ENCODE measurements at places on chromosomes 5 and 9.

DNA sequence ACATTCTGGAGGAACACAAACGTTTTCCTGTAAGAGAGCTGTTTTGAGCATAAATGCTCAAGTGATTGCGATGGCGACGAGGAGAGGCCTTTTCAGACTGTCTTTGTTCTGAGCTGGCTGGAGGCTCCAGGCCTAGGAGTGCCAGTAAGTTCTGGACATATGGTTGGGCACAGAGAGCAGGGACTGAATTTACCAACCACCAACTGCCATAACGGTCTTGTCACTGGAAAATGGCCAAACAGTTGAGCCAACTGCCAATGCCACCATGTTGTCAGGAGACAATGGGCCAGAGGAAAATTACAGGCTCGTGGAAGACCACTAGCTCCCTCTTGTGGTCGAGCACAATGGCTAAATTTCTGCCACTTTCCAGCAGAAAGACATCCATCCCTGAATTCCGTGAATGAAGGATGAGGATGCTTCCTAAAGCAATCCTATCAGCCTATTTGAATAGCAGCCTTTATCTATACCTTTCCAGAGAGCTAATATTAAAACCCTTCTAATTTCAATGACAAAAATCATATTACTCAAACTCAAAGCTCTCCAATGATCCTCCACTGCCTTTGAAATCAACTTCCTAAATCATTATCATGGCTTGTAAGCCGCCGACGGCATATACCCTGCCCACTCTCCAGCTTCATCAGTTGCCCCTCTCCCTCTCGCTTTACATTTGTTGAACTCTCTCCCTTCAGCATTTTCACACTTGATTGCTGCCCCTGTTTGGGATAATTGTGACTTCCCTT is 66.9 kb upstream of the GLIS3 start:
- peak; percentile 68 for DNase-seq

GRCh38 chr9:93480728-93481324 is 27.4 kb upstream of the FAM120AOS start:
- DNase-seq: no peak

DNA sequence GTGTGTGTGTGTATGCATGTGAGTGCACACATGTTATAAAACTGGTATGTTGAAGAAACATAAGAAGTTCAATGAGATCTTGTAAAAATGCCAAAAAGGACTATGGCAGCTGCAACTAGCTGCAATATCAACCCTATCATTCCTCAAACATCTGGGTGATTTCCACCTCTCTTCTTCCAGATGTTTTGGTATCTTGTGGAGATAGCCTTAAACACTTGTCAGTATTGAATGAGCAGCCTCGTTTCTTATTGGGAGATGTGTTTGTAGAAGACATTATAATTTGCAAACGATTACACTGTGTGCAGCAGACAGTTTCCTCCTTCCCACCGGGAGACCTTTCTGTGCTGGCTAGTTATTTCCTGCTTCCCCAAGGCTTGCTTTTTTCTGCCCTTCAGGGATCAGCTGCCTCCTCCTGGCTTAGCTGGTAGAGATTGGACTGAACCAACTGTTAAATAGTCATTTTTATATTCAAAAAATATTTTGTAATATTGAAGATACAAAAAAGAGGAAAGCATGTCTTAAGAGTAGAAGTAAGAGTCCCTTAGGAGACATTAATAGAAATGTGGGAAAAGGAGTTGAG is 168.4 kb upstream of the MPDZ start:
- DNase-seq: no peak

DNA sequence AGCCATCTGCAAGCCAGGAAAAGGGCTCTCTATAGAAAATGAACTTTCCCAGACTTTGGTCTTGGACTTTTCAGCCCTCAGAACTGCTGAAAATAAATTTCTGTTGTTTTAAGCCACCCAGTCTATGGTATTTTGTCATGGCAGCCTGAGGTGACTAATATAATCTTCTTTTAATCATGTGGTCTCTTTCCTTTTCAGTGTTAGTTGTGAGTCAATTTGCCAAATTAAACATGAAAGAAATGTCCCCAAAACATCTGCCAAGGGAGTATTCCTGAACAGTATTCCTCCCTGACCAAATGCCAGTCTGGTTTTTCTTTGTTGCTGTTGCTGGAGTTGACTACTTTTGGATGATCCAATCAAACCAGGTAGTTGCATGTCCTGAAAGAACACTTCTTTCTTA is 4.7 kb upstream of the YTHDC2 start:
- DNase-seq: no peak

DNA sequence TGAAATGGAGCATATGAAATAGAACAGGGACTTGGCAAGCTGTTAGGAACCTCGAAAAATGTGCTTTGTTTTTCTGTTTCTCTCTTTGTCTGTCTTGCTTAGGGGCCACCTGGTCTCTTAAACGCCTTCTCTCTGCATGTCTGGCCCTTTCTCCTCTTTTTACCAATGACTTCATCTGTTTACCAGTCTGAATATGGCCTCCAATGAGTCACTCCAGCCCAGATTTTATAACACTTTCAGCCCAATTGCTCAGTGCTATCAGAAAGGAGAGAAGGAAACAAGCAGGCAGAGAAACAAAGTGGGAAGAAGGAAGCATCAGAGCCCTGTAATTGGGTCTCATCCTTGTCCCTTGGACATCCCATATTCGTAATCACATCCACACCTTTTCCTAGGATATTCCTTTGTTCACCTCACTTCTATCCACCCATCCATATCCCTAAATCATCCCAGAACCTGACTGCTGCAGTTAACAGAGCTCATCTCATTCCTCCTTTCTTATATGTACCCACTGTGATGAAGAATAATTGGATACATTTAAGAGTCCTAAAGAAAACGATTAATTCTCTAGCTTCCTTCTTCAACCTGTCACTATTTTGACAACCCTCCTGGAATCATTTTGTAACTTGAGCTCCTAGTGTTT is 151.8 kb upstream of the GPR151 start:
- DNase-seq: peak; percentile 65

DNA sequence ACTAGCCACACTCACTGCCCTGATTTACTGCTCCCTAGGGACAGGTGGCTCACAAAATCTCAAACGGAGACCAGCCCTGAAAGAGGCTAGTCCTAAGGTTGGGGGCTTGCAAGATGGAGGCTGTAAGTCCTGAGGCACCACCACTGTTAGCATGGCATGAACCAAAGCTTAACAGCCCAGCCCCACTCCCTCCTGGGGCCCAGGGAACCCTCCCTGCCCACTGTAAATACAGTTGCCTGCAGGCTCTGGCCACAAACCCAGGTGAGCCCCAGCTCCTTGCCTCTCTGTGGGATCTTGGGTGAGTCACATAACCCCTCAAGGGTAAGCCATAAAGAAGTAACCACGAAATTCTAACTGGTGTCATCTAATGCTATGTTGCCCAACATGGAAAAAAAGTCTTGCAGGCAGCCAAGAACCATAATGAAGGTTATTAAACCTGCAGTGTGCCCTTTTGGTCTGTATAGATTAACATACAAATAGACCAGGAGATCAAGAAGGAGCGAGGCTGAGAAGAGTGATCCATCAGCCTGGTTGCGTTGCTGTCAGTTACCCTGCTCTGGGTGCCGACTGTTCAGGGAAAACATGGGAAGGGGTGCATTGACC is 1.7 kb upstream of the POMT1 start:
- DNase-seq: peak; percentile 79

- DNase-seq: no peak
Measured at GRCh38 chr5:149313151-149313841, 32.0 kb upstream of the GRPEL2 start.

DNA sequence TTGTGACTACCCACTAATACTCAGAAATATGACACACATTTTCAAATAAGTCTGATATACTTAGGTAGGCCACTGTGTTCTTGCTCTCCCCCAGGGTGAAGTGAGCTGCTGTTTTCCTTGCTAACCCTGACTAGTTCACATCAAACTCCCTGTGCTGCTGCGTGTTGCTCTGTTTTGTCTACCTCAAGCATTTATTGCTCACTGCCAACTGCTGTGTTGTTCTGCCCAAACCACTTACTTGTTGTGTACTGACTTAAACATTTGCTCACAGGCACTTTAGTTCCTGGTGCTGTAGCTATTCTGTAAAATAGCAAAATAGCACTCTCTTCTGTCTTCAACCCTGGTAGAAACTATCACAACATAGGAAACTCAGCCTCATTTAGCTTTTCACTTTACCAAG is 255.7 kb downstream of the HCN1 start:
- DNase-seq: no peak

- no peak for DNase-seq
Measured at GRCh38 chr9:11374926-11375325, 762.1 kb upstream of the PTPRD start.

GRCh38 chr9:96420468-96421219 is 2.5 kb upstream of the ZNF367 start:
- DNase-seq: peak; percentile 95

GRCh38 chr9:81689343-81690175 is at the start of gene TLE1:
TSS of gene TLE1 (minus strand) at chr9:81689547. CDS start at chr9:81688240, 1,307 bp downstream.
- peak; percentile 100 for DNase-seq

DNA sequence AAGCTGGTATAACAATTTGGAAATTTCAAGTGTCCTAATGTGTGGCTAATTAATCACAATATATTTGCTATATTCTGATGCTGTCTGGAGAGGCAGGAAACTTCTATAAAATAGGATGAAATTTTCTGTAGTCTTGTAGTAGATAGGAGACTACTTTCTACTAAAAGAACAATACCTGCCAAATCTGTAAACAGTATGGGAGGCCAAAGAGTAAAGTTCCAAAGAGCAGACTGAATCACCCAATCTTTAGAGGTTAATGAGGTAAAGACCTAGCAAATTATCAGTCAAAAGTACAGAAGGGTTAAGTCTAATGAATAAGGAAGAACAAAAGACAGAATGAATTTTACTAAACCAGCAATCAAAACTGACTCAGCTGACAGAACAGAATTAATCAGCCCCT is 52.4 kb upstream of the RGS7BP start:
- no peak for DNase-seq

- DNase-seq: no peak
Measured at GRCh38 chr5:138351517-138351916, 968 bp upstream of the KDM3B start.

DNA sequence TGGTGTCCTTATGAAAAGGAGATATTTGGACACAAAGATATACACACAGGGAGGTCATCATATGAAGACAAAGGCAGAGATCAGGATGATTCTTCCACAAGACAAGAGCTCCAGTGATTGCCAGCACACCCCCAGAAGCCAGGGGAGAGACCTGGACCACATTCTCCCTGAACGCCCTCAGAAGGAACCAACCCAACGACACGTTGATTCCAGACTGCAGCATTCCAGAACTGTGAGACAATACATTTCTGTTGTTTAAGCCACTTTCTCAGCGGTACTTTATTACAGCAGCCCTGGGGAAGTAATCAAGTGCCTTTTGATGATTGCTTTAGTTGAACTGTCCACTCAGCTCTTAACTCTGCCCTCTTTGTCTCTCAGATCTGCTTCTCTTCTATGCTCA is 285.5 kb upstream of the SMARCA2 start:
- DNase-seq: peak; percentile 80

DNA sequence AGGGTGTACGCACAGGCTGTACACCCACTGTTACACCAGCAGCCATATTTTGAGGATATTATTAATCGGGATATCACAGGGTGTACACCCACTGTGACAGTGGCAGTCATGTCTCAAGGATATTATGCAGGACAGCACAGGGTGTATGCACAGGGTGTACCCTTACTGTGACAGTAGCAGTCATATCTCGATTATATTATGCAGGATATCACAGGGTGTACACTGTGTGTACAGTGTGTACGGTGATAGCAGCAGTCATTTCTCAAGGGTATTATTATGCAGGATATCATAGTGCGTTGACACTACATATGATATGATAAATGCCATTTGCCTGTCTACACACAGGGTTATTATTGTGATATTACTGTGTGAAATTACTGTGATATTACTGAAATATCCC is 80.5 kb upstream of the SLC25A48 start:
- no peak for DNase-seq

DNA sequence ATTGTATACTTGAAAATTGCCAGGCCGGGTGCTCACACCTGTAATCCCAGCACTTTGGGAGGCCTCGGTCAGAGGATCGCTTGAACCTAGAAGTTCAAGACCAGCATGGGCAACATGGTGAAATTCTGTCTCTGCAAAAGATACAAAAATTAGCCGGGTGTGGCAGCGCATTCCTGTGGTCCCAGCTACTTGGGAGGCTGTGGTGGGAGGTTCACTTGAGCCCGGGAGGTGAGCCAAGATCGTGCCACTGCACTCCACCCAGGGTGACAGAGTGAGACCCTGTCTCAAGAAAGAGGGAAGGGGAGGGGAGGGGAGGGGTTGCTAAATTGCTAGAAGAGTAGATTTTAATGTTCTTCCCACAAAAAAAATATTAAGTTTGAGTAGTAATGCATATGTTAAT is 53.2 kb downstream of the FNBP1 start:
- DNase-seq: no peak

DNA sequence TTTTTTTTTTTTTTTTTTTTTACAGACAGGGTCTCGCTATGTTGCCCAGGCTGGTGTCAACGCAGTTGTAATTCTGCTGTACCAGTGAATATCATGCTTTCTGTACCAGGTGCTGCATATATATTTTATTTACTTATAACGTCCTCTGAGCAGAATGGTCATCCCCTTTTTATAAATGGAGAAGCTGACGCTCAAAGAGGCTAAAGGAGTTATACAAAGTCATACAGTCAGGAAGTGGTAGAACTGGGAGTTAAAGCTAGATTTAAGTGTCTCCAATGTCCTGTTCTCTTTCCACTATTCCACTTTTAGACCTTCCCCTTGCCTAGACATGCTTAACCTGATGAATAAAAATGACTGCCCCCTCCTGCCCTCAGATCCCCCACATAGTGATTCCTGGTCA is 1.2 kb upstream of the SIL1 start:
- no peak for DNase-seq

DNA sequence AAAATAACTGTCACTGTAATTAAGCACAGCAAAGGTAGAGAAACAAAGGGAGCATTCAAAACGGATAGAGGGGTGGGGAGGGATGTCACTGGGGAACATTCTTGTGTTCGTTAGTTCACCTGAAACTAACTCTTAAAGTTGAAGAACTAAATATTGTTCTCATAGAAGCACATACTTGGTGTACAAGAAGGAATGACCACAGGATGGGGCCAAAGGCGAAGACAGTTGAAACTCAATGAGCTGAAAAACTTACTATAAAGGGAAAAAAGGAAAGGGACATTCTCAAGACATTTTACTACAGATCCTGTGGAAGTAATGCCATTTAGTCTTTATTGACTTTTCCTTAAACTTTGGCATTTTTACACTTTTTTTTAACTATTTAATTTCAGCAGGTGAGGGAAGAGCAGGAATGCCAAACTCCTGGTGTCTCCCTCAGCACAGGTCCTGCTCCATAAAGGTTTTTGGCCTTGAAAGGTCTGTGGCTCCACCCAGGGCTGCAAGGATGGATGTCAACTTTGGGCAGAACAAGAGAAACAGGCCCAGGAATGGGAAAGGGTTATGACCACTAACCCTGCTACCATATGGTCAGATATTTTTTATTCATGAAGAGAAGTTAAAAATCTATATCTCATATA is 197.6 kb upstream of the RASA1 start:
- peak; percentile 55 for DNase-seq

DNA sequence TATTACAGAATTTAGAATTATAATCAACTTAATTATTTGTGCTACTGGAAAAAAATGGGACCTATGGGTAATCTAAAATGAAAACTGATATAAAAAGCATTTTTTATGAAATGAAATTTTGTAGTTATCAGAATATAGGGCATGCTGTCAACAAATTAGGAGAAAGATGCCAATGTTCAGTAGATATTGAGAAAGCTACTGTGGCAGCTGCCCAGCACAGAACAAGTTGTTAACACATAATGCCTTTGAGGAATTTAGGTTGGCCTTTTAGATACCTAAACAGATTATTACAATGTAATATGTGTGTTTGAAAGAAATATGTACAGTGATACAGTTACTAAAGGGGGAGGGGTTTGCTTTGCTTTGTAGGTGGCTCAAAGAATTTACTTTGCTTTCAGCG is 54.1 kb downstream of the PPIC start:
- no peak for DNase-seq
